ENCODE measurements at places on chromosomes 16 and 17.
A peak's percentile ranks its signal among the peaks of the same experiment; 100 is the strongest.

DNA sequence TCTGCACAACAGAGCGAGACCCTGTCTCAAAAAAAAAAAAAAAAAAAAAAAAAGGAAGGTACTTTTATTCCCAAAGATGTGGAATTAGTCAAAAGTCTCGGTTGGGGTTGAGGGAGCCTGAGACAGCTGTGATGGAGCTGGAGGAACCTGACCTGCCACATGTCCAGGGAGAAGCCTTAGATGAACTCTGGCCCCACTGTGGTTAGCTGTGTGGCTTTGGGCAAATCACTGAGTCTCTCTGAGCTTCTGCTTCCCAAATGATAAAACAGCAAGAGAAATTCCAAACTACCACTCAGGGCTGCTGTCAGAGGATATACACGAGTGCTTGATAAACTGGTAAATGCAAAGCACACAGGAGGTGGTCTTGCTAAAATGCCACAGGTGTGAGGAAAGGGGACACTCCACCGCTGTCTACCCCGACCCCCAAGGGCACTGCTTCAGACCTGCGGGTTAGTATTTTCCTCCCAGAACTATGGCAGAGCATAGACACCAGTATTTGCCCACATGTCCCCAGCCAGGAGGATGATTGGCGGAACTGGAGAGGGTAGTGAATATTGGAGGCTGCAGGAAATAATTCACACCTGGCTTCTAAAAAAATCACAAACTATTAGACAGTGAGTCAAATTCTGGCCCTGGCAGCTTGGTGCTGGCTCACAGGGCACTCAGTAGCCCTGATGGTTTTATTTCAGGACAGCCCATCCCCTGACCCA, 14.7 kb downstream of the DRC3 start:
- DNase-seq: no peak

- DNase-seq: no peak
These were observed 13.7 kb upstream of the KRT23 start for GRCh38 chr17:40951011-40951622.

DNA sequence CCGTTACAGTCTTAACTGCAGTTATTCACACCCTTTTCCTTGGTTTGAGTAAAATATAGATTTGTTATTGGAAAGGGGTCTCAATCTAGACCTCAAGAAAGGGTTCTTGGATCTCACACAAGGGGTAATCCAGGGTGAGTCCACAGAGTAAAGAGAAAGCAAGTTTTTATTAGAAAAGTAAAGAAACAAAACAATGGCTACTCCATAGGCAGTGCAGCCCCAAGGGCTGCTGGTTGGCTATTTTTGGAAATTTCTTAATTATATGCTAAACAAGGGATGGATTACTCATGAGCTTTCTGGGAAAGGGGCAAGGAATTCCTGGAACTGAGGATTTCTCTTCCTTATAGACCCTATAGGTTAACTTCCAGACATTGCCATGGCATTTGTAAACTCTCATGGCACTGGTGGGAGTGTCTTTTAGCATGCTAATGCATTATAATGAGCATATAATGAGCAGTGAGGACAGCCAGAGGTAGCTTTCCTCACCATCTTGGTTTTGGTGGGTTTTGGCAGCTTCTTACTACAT, 24.5 kb upstream of the MILR1 start:
- no peak for DNase-seq

DNA sequence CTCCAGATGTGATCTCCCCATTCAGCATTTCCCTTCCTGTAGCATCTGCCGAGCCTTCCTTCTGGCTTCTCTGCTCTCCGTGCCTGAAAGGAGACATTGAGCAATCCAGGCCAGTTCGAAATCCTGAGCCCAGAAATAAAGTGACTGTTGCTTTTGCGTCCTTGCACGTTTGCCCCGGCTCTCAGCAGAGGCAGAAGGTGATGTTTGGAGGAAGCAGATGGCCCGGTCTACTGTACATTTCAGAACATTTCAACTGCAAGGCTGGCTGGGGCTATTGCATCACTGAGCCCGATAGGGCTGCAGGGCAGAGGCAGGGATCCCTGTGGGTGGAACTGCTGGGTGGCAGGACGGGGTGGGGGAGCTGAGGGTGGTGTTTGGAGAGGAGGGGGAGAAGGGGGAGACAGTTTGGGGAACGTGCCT, 29.4 kb downstream of the IRF8 start:
- DNase-seq: peak; percentile 29
